Suppressor macrophage treated with lipopolysaccharide for 1 hour (primary cell): ENCODE measurements at places on chromosomes 1 and 21.

GRCh38 chr1:61580417-61580816 lies 144.5 kb downstream of the TM2D1 start:
- DNase-seq, result no peak

DNA sequence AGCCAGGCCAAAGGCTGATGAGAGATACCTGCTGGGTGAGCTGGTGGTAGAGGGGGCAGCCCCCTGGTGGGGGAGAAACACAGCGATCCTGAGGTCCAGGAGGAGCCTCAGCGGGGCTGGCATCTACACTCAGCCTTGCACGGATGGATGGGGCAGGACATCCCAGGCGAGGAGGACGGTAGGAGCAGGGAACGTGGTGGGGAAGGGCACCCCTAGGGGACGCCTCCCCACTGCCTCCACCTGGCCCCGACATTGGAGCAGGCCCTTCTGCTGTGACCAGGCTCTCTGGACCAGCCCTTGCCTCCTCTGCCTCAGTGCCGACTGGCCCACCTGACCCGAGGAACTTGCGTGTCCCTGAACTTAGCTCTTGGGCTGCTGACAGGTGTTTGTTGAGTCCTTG lies 6.4 kb upstream of the MMEL1 start:
- DNase-seq, result no peak

GRCh38 chr1:116503546-116504307 lies 67.1 kb downstream of the CD58 start:
- peak; percentile 86 for DNase-seq

- DNase-seq, result peak; percentile 90
Measured at GRCh38 chr1:245054105-245054504, 100.7 kb upstream of the KIF26B start.

DNA sequence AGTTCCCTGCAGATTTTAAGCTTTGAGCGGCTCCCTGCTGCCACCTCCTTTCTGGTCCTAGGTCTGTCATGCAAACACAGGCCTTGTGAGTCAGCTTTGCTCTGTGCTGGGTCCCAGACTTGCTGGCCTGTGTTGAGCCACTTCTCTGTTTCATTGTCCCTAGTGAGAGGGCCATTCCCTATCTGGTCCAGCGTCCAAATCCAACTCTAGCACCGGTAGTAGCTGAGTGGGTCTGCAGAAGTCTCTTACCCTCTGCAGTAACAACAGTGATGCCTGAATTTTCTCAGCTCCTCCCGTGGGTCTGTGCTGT lies 5.8 kb downstream of the TTC22 start:
- no peak for DNase-seq

- no peak for DNase-seq
Measured at GRCh38 chr1:192808163-192808517, 699 bp upstream of the RGS2 start.

- no peak for DNase-seq
Measured at GRCh38 chr1:168875831-168876230, 146.8 kb upstream of the DPT start.

DNA sequence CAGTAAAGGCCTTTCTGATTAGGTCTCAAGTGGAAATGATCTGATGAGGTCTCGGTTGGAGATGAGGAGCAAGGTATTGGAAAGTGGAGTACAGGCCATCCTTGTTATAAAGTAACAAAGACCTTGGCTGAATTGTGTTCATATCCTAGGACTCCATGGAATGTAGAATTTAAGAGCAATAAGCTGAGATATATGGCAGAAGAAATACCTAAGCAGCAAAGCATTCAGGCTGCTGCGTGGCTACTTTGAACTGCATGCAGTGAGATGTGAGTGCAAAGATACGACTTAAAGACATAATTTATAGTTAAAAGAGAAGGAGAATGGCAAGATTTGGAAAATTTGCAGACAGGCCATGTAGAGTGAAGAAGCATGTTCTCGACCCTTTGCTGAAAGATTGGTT lies 11.2 kb upstream of the XPR1 start:
- DNase-seq, result no peak

- peak; percentile 5 for DNase-seq
Measured at GRCh38 chr1:69568421-69569174, 876 bp downstream of the LRRC7 start.
